ENCODE measurements at places on chromosomes 2 and 18.

DNA sequence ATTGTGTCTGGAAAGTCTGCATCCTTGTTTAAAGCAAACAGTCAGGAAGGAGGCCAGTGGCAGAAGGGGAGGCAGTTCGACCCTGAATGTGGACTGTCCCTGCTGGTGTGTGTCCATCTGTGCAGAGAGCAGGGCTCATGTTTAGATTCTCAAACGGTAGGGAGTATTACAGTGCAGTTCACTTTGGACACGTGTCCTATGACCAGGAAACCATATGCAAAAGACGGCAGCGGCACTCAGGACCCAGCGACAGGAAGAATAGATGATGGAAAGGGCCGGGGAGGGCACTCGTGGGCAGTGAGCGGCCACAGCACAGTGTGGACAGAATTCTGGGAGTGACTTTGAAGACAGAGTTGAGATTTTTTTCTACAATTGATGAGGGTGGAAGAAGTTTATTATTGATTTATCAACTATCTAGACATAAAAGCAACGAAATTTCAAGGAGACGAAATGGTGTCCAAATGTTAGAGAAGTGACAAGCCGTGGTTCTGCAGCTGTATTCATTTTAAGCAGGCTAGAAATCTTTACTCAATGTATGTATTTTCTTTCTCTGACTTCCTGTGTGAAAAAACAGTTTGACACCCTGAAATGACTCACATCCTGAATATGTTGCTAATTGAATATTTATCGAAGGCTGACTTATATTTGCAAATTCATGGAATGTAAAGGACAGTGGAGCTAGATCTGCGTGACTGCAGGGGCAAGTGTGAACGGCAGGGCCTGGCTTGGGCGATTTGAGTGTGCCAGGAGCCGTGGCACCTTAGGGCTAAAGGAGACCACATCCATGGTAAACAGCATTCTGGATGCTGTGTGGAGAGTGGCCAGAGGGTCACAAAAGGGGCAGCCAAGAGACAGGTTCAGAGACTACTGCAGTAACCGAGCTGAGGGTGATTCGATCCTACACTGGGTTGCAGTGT lies 214.2 kb downstream of the PTGR3 start:
- no peak for DNase-seq

- no peak for DNase-seq
These were observed 9.1 kb upstream of the SAP130 start for GRCh38 chr2:128036748-128037607.

GRCh38 chr2:217407362-217407761 lies 547.5 kb upstream of the TNP1 start:
- no peak for DNase-seq

DNA sequence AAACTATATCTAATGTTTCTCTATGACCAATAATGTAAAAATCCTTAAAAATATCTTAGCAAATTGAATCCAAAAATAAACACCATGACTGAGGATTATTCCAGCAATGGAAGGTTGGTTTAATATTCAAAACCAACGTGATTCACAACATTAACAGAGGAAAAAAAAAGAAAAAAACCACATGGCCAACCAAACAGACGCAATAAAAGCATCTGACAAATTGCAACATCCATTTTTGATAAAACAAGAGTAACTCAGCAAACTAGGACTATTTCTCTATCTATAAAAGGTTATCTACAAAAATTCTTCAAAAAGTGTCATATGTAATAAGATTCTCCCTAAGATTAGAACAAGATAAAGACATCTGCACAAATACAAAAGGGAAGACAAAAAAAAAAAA lies 28.9 kb downstream of the PPP3R1 start:
- DNase-seq: no peak

Measured in small intestine (tissue), 16 donors.